ENCODE measurements at places on chromosomes 2 and 18.

DNA sequence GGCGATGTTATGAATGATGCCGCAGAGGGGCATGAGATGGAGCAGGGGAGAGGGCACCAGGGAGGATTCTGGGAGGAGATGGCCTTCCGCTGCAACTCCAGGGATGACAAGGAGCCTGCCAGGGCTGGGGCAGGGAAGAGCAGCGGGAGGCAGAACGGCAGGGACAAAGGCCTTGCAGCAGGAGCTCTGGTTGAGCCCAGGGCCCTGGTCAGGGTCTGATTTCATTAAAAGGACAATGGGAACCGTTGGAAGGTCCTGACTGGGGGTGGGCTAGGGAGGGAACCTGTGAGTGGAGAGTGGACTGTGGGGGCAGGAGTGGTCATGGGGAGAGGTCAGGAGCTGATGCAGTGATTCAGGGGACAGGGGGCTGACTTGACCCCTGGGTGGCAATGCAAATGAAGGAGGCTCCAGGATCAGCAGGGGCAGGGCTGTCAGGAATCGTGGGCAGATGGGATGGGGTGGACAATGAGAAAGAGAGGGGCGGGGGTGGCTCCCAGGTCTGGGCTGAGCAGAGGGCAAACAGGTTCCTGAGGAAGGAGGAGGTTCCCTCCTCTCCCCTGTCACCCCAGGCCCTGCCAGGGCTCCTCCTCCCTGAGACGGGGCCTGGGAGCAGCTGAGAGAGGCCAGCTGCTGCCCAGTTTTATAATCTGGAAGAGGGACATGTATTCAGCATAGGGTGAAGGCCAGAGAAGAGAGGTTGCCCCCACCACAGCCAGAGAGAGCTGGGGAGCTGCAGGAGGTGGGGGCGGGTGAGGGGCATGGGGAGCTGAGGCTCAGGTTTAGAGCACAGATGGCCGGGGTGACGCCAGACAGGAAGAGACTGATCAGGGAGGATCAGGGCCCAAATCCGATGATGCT lies 7.3 kb upstream of the DUSP2 start:
- DNase-seq: no peak
- no peaks in the 10 kb centered on the region for H3K27me3 ChIP-seq
- no peaks in the 10 kb centered on the region for H3K36me3 ChIP-seq

- H3K4me1 ChIP-seq: no peaks in the 10 kb centered on the region
- DNase-seq: peak; percentile 40
- no peaks in the 10 kb centered on the region for H3K36me3 ChIP-seq
- no peaks in the 10 kb centered on the region for H3K27me3 ChIP-seq
- H3K4me3 ChIP-seq: no peak overlapping the region
These were observed 32.3 kb upstream of the VWC2L start for GRCh38 chr2:214378455-214379103.

DNA sequence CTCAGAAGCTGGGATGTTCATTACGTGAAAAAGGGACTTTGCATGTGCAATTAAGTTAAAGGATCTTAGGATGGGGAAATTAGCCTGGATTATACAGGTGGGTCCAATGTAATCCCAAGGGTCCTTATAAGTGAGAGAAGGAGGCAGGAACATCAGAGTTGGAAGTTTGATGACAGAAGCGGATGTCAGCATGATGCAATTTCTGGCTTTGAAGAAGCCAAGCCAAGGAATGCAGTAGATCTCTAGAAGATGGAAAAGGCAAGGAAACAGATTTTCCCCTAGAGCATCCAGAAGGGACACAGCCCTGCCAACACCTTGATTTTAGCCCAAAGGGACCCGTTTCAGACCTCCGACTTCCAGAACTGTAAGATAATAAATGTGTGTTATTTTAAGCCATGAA lies 136.4 kb downstream of the LNPK start:
- H3K4me1 ChIP-seq: no peaks in the 10 kb centered on the region
- no peaks in the 10 kb centered on the region for H3K36me3 ChIP-seq
- H3K27me3 ChIP-seq: no peaks in the 10 kb centered on the region
- H3K27ac ChIP-seq: no peak overlapping the region
- DNase-seq: no peak
- no peak overlapping the region for H3K4me3 ChIP-seq

GRCh38 chr2:241615041-241615440 lies 21.9 kb downstream of the THAP4 start:
- H3K27ac ChIP-seq: no peak overlapping the region
- H3K27me3 ChIP-seq: no peaks in the 10 kb centered on the region
- no peak for DNase-seq
- no peaks in the 10 kb centered on the region for H3K36me3 ChIP-seq
- no peaks in the 10 kb centered on the region for H3K4me1 ChIP-seq

- H3K36me3 ChIP-seq: peaks cover 20% of the 10 kb centered on the region
- no peak overlapping the region for H3K4me3 ChIP-seq
- no peaks in the 10 kb centered on the region for H3K27me3 ChIP-seq
- H3K4me1 ChIP-seq: no peaks in the 10 kb centered on the region
These were observed 135.6 kb upstream of the DAPL1 start for GRCh38 chr2:158659483-158659882.

GRCh38 chr2:48695991-48696390 lies 59.5 kb downstream of the LHCGR start:
- H3K4me1 ChIP-seq: no peaks in the 10 kb centered on the region
- no peak for DNase-seq
- no peak overlapping the region for H3K4me3 ChIP-seq
- H3K36me3 ChIP-seq: no peaks in the 10 kb centered on the region
- no peak overlapping the region for H3K27ac ChIP-seq
- no peaks in the 10 kb centered on the region for H3K27me3 ChIP-seq

DNA sequence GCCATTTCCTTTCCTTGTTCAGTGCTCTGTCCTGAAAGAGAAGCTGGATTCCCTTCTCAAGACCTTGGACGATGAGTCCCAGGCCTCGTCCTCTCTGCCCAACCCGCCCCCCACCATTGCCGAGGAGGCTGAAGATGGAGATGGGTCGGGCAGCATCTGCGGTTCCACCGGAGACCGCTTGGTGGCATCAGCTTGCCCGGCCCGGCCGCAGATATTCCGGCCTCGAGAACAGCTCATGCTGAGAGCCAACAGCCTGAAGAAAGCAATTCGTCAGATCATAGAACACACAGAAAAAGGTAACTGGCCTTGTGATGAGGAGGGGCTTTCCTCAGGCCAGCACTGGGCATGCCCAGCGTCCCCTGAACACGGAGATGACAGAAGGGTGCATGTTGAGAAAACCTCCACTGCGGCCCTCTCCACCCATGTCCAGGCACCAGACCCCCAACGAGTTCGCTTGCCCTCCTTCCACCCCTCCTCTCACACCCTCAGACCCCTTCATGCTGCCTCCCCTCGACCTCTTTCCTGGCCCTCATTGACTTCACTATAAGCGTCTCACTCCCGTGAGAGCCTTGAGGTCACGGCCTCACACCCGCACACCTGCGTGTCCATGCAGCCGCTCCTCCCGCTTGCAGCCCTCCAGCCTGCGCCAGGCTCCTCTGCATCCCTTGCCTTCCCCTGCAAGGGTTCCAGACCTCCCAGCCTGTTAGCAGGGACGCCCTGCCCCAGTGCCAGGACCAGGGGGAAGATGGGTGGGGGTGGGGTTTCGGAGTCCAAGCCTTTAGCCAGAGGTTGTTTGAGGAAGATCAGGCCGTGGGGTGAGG lies 95.0 kb downstream of the DGKD start:
- DNase-seq: no peak
- H3K36me3 ChIP-seq: peaks cover 21% of the 10 kb centered on the region
- no peaks in the 10 kb centered on the region for H3K4me1 ChIP-seq
- no peak overlapping the region for H3K27ac ChIP-seq

DNA sequence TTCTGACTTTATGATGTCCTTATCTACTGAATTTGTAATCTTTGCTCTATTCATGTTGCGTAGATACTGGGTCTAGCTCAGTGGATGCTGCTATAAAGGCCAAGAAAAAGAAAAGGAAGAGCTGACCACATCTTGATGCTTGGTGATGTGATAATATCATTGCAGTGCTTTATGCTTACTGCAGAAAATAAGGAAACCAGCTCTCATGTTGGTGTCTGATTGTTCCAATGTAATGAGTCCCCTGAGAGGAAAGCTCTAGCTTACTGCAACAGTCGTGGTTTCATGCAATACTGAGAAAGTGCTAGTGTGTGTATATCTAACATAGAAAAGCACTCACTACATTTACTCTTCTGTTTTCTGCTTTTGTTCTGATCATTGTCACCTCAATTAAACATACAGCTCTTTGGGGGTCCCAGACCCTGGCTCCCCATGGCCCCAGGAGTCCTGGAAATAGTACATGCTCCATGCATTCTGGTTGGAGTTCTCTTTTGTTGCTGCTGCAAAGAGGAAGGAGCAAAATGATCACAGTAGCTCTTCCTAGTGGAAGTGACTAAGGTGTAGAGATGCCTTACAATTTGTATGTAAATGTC lies 338.8 kb downstream of the CYRIA start:
- DNase-seq: no peak
- H3K4me1 ChIP-seq: no peaks in the 10 kb centered on the region
- H3K4me3 ChIP-seq: no peak overlapping the region
- no peaks in the 10 kb centered on the region for H3K36me3 ChIP-seq

DNA sequence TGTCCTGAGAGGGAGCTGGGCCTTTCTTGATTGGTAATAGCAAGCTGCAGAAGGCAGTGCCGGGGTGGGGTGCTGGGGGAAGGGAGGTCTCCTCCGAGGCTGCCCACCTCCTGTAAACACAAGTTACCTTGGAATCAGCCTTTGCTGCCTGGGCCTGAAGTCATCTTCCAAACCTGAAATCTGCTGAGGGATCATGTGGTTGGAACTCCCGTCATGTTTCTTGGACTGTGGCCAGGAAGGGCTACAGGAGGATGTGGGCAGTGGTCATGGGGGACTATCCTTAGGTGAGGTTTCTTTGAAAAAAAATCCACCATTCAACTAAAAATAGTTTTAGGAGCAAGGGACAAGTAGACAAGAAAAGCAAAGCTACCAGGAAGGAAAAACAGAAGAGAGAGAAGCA lies 74.2 kb downstream of the CDK15 start:
- peaks cover 8% of the 10 kb centered on the region for H3K4me1 ChIP-seq
- no peaks in the 10 kb centered on the region for H3K36me3 ChIP-seq
- no peak overlapping the region for H3K4me3 ChIP-seq

DNA sequence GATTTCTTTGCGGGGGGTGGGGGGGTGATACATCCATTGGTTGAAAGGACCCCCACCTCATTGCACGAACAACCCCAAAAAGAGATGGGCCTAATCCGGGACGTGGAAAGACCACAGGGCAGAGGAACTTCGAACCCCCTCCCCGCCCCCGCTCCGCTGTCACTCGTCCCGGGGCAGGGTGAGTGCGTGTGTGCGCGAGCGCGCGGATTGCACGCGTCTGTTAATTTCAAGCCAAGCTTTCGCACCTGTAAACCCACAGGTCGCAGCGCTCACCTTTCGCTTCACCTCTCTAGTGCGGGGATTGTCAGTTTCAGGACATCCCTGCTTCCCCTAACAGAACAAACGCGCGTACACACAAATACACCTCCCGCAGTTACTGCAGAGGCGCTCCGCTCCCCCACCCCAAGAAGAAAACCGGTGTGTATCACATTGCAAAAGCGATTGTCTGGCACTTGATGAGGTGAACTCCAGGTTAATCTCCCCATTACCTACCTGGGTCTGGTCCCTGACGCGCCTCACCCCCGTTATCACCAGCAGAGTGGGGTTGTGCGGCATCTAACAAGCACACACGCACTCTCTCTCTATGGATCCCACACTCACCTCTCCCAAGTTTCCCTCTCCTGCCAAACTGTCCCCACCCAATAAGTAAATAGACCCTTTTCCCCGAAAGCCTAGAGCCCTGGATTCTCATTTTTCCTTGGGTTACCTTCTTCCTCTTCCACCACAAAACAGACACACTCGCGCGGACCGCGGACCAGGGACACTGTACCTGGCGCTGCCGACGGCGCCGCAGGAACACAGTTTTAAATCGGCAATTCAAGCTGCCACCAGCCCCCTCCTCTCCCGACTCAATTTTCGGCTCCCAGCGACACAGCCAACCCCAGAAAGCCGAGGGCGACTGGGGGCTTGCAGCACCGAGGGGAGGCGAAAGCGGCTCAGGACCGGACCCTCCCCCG lies 1.0 kb downstream of the CYP26B1 start:
- H3K27me3 ChIP-seq: no peaks in the 10 kb centered on the region
- H3K4me3 ChIP-seq: no peak overlapping the region
- H3K36me3 ChIP-seq: no peaks in the 10 kb centered on the region
- peaks cover 29% of the 10 kb centered on the region for H3K4me1 ChIP-seq

- DNase-seq: no peak
- H3K27me3 ChIP-seq: no peaks in the 10 kb centered on the region
- H3K4me3 ChIP-seq: no peak overlapping the region
- no peak overlapping the region for H3K27ac ChIP-seq
- no peaks in the 10 kb centered on the region for H3K4me1 ChIP-seq
These were observed 69.1 kb upstream of the AMMECR1L start for GRCh38 chr2:127954857-127955256.

DNA sequence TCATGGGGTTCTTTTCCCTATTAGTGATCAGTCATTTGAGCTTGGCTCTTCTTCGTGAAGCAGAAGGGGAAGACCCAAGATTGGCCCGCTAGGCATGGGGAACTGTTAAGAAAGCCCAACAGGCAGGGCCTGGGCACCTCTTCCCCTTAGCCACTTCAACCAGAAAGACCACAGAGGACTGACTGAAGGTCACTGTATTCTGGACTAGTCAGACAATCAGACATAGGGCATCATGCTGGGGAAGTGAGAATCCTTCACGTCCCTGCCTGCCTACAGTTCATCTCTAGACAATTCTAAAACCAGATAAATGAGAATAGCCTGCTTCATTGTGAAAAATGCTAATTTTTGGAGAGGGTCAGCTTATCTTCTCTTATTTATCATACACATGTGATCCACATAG lies 28.1 kb downstream of the FAP start:
- no peak for DNase-seq
- no peaks in the 10 kb centered on the region for H3K4me1 ChIP-seq
- H3K36me3 ChIP-seq: no peaks in the 10 kb centered on the region
- no peak overlapping the region for H3K4me3 ChIP-seq

- H3K27ac ChIP-seq: no peak overlapping the region
- no peaks in the 10 kb centered on the region for H3K27me3 ChIP-seq
- DNase-seq: no peak
- no peaks in the 10 kb centered on the region for H3K4me1 ChIP-seq
- no peaks in the 10 kb centered on the region for H3K36me3 ChIP-seq
- H3K4me3 ChIP-seq: no peak overlapping the region
These were observed 72.8 kb upstream of the YPEL5 start for GRCh38 chr2:30074023-30074422.

DNA sequence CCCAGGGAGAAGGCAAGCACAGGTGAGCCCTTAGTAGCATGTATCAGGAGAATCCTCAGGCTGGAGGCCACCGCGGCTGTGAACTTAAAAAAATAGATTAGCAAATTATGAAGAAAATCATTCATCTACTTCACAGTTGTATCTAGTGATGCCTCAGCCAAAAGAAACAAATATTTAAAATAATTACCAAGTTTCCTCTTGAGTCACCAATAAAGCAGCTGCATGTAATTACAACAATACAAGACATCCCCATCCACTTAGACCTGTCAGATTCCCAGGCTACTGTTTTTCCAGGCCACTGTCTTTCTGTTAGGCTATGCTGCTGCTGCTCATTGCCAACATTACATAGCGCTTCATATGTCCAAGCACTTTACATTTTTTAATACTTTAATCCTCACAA lies 54.6 kb upstream of the PHLPP1 start:
- H3K36me3 ChIP-seq: no peaks in the 10 kb centered on the region
- DNase-seq: no peak
- no peaks in the 10 kb centered on the region for H3K27me3 ChIP-seq
- H3K27ac ChIP-seq: no peak overlapping the region
- H3K4me3 ChIP-seq: no peak overlapping the region

All from pancreas (tissue), 10 donors.